ENCODE measurements at places on chromosomes 4 and X.

- DNase-seq = no peak
These were observed 534.6 kb downstream of the PPARGC1A start for GRCh38 chr4:23355258-23355657.

DNA sequence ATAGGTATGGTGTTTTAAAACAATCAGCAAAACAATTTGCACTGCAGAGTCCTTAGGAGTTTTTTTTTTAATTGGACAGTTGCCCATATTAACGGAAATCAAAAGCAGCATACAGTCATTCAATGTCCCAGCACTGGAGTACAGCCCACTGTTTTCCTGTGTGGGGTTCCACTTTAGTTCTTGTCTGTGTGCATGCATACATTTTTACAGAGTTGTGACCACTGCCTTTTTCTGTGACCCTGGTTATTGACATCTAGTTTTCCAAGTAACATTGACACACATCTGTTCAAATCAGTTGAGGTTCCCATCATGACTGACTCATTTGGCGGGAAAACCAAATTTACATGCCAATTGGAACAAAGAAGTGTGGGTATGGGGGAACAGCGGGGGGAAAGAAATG lies 83.3 kb downstream of the HPRT1 start:
- no peak for DNase-seq

DNA sequence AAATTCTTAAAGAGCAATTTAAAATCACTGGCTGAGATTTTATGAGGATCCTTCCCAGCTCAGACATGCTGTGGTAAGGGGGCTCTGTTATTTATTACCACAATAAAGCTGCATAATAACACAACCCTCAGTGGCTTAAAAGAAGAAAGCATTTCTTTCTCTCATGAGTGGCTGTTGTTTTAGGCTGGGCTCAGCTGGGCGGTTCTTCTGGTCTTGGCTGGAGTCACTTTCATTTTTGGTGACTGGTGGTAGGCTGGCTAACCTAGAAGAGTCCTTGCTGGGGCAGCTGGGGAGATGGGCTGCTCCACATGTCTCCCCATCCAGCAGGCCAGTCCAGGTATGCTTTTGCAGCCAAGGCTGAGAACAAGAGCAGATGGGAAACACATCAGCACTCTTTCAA lies 113.0 kb upstream of the MSX1 start:
- no peak for DNase-seq

GRCh38 chrX:116185163-116185562 lies 14.6 kb downstream of the AGTR2 start:
- no peak for DNase-seq

DNA sequence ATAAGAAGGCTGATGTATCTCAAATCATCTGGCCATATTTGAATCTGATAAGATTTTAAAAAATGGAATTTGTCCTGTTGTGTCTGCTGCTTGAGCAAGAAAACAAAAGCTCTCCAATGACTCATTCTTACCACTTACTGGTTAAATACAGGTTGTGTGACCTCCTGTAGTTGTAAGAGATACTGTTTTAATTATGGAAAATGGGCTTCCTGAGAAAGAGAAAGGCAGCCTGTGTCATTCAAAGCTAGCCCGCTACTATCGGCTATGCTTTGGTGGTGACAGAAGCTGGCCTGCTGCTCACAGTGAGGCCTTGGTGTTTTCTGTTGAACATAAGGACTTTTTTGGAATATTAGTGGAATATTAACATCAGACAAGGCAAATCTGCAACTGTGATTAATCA lies 1722.1 kb upstream of the PCDH10 start:
- DNase-seq = no peak

DNA sequence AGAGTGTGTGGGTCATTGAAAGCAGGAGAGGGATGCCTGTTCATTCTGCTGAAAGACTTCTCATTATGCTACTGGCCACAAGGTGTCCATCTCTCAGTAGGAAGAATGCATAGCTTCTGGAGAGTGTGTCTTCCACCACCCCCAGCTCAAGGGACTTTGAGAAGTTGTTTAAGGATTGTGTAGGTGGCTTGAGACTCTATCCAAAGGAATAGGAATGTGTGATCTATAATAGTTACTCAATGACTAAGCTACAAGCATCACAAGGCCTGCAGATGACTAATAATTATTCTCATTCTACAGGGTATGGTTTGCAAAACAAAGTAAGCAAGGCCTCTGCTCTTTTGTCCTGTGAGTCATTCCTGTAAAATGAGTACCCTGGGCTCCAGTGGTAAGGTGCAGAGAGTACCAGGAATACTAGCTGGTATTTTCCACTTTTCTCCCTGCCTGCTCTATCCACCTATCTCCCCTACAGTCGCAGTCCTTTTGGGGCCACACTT lies 279.8 kb upstream of the BOD1L1 start:
- DNase-seq = no peak

GRCh38 chrX:149759824-149760223 lies 14.0 kb upstream of the HSFX1 start:
- no peak for DNase-seq

- no peak for DNase-seq
These were observed 47.8 kb downstream of the COMMD8 start for GRCh38 chr4:47415719-47416118.

- DNase-seq = peak; percentile 53
These were observed 1.0 kb downstream of the FAT4 start for GRCh38 chr4:125315576-125316400.

DNA sequence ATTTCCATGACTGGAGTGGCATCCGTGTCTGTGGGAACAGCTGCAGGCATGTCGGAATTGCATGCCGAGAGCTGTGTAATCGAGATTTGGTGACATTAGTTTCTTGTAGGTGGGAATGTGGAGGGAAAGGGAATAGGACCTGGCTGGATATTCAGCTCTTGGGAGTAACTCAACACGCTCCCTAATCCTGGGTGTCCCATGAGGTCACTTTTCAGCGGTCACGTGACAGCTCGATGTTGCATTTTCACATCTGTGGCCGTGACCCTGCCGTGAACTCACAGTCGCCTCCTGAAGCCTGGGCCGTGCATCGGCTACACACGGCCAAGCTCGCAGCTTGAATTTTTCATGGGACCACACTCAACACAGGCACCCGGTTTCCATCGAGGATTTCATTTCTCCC lies 25.8 kb upstream of the PSAPL1 start:
- DNase-seq = no peak

GRCh38 chr4:185115827-185116232 lies 27.2 kb upstream of the SLC25A4 start:
- no peak for DNase-seq

GRCh38 chrX:108163333-108164082 lies 71.9 kb downstream of the ATG4A start:
- no peak for DNase-seq

GRCh38 chrX:16205840-16206239 lies 38.6 kb downstream of the MAGEB17 start:
- DNase-seq = no peak

- no peak for DNase-seq
These were observed 581 bp upstream of the FAM114A1 start for GRCh38 chr4:38866973-38867477.

- no peak for DNase-seq
These were observed 68.6 kb downstream of the BMP15 start for GRCh38 chrX:50978920-50979682.

GRCh38 chr4:159227984-159228383 lies 125.1 kb downstream of the RAPGEF2 start:
- peak; percentile 17 for DNase-seq

DNA sequence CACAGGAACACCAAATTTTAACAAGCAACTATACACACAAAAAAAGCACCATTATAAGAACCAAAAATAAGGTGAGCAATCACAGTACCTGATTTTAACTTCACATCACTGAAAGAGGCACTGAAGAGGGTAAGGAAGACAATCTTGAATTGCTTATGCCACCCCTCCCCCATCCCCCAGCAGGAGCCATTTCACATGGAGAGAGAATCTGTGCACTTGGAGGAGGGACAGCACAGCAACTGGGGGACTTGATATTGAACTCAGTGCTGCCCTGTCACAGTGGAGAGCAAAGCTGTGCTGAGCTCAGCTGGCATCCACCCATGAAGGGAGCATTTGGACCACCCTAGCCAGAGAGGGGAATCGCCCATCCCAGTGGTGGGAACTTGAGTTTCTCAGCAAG lies 56.0 kb downstream of the NUDT11 start:
- no peak for DNase-seq

GRCh38 chr4:6614701-6615230 lies 25.7 kb upstream of the MRFAP1 start:
- DNase-seq = no peak

DNA sequence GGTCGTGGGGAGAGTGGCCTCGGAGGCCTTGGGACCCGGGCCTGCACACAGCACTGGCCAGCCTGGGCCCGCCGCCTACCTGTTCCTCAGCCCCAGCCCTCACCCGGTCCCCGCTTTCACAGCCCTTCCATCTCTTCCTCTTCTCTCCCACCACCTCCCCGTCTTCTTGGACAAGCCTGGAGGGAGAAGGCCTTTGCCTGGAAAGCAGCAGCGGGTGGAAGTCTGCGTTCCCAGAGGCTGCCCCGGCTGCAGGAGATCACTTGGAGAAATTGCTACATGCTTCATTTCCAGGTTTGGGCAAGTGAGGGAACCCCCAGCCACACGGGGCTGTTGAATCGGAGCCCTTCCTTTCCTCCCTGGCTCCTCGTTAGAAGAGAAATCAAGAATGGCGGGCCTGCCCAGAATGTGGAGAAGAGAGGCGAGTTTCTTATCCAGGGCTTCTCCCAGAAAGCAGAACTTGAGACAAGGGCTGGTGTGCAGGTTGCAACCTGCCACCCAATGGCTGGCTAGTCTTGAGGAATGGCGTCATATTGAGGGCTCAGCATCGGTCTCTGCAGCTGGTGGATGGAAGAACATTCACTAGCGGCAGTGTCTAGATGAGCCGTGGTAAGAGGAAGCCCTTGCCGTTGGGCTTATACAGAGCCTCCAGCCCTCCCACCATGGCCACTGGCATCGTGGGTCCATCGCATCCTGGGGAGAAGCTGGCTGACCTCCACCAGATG lies 1.2 kb upstream of the PDZD4 start:
- DNase-seq = no peak

GRCh38 chr4:160423879-160424451 lies 1321.1 kb downstream of the RAPGEF2 start:
- DNase-seq = no peak

GRCh38 chrX:10747975-10748374 lies 127.6 kb upstream of the MID1 start:
- no peak for DNase-seq

DNA sequence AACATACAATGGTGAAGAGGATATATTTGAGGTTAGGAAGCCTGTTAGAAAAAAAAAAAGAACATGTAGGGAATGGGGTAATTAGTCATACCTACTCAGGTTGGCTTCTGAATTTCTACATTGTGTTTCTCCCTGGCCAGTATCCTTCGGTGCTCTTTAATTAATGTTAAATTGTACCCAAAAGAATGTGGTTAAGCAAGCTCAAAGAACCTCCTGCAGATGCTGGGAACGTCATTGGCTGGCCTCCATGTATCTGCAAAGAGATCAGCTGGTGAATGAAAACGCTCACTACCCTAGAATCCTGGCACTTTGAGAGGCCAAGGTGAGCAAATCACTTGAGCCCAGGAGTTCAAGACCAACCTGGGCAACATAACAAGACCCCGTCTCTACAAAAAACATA lies 942.3 kb upstream of the PRKX start:
- DNase-seq = no peak

DNA sequence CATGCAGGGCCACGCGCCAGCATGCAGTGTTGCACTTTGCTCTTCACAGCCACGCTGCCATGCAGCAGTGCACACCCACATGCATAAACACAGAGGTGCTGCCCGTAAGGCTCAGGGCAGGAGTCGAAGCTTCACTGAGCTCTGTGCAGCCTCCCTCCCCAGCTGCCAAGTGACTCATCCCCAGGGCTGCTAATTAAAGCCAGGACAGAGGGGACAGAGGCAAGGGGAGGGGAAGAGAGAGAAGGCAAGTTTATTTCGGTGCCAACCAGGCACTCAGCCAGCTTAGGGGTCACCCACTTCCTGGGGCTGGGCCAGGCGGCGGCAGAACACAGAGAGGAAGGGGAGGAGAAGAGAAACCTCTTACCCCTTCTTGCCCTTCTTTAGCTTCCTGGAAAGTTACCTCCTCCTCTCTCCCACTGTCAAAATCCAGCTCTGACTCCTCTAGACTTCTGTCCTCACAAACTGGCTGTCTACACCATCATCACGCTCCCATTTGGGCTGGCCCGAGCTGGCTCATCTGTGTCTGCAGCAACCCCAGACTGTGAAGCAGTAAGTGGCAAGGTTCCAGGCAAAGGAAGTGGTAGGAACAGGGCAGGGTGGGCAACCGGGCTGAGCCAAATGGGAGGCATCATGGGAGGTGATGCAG lies 6.2 kb upstream of the IQSEC2 start:
- peak; percentile 63 for DNase-seq

DNA sequence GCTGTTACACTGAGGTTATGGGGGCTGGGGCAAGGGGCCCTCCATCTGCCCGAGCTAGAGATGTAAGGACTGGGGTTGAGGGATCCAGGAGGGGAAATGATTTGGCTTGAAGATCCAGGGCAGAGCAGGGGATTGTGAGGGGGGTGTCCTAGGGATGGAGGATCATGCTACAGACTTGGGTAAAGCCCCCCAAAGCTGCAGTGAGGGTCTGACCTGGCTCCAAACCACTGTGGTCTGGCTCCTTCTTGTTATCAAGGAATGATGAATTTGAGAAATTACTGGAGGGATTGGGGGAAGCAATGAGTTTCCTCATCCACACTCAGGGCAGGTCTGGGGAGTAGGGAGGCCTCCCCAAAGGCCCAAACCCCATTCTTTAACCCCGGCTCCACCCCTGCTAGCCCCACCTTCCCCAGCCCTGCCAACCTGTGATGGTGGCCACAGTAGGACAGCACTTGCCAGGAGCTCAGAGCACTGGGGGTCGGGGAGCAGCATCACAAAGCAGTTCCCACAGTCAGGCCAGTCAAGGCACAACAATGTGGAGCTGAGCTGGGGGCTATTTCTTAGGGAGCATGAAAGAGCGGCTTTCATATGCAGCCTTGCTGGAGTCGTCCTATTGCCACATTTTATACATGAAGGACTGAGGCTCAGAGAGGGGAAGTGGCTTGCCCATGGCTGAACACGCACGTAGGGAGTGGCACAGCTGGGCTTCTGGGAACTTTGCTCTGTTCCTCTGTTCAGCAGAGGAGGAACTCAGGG lies 165.5 kb downstream of the EFNB1 start:
- DNase-seq = no peak

GRCh38 chr4:48602222-48602621 lies 112.2 kb downstream of the ZAR1 start:
- DNase-seq = no peak

DNA sequence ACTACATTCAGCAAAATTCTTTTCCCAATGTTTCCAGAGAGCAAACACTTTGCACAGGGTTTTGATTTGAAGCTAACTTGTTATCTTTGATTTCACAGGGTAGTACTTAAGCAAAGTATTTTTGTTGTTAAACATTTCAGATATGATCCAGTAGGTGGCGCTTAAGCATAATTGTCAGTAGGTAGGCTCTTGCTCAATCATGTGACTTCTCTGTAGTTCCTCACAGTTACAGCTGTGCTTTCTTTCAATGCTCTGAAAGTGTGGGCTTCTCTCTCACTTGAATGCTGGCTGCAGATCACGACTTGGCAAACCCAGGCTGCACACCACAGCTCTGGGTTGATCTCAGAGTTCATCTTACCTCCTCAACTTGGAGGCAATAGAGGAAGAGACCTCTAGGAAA lies 1016.5 kb downstream of the SH3BGRL start:
- DNase-seq = no peak

Measured in caudate nucleus (tissue), 63 donors.